Stimulated activated CD4-positive, alpha-beta T cell treated with anti-CD3 and anti-CD28 coated beads, TNF-alpha, amount 100 ng/mL, for 4 hours (primary cell): ENCODE measurements at places on chromosomes 3 and 15.

DNA sequence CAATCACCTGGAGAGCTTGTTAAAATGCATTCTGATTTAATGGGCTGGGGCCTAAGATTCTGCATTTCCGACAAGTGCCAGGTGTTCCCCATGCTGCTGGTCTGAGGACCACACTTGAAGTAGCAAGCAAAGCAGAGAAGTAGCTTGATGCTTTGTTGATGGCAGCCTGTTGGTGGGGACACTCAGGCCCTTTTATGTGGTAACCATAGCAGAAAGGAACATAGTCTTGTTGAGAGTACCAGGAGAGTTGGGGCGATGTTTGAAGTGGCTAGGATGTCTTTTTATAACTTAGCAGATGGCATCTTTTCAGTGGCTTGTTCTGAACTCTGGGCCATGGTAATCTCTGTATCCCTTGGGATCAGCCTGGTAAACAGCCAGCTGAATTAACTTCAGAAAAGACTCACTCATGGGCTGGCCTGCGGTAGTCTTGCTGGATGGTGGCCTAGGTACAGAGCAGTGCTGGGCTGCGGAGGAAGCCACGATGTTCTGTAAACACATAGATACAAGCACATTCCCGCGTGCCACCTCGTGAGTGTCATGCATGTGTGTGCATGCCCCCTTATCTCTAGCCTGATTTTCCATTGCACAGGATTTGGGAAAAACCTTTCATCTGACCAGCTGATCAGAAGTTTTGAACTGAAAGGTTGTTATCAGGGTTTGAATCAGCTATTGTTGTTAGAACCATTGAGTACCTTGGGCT is 292.4 kb upstream of the LRRFIP2 start:
- no peak for DNase-seq

DNA sequence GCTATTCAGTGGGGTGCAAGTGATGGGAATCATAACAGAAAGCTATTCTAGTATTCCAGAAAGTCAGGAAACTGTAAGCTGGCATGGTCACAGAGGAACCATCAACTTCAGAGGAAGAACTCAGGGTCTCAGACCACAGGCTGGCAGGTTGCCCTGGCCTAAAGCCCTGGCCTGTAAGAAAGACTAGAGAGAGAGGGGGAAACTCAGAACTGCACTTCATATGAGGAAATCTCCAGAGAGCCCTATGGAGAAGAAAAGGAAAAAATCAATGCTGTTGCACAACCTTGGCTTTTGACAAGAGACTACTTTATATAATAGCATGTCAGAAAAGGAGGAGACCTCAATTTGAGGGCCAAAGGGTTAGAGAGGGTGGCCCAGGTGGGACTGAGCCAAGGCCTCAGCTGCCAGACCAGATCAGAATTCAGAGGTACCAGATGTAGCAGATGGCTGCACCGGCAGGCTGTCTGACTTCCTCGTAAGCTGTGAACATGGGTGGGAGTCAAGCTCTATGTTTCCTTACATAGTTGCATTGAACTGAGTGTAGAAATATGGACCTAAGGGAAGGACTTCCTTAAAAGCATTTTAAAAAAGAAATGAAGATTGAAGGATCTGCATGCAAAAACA is 333.8 kb downstream of the PDCD6IP start:
- DNase-seq: no peak

GRCh38 chr15:94674296-94674695 is 442.9 kb downstream of the MCTP2 start:
- DNase-seq: no peak

DNA sequence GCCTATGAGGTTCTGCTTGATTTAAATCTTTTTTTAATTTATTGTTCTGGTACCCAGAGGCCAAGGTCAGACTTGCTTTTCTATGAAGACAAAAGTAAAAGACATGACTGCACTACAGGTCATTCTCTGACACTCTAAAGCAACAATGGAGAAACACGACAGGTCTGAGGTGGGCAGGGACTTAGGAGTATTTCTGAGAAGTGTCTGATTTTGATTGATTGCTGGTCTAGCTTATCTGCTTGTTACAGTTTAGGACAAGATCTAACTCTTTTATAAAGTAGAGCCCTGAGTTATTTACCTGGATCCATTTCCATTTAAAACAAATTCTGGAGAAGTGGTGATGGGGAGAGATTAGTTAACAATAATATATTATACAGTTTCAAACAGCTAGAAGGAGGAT is 115.2 kb upstream of the STT3B start:
- no peak for DNase-seq

DNA sequence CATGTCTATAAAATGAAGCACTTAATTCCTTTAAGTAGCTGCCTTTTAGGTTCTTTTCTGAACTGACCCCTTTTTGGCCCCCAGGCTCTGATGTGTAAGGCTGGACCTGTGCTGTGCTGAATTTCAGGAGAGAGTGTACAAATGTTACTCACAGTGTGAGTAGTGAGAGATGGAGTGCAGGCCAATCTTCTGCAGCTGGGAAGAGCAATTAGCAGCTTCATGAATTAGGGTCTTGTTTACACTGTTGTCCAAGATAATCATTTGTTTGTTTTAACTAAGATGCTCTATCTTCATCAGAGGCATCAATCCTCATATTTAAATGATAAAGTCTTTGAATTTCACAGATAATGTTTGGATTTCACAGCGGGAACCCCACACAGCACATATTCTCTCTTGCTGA is 19.4 kb downstream of the ARPP21 start:
- no peak for DNase-seq

GRCh38 chr3:52210037-52210436 is 12.1 kb downstream of the ALAS1 start:
- no peak for DNase-seq

GRCh38 chr3:170154569-170155143 is 26.9 kb downstream of the PHC3 start:
- no peak for DNase-seq

GRCh38 chr3:3783696-3784095 is 15.5 kb upstream of the LRRN1 start:
- no peak for DNase-seq

DNA sequence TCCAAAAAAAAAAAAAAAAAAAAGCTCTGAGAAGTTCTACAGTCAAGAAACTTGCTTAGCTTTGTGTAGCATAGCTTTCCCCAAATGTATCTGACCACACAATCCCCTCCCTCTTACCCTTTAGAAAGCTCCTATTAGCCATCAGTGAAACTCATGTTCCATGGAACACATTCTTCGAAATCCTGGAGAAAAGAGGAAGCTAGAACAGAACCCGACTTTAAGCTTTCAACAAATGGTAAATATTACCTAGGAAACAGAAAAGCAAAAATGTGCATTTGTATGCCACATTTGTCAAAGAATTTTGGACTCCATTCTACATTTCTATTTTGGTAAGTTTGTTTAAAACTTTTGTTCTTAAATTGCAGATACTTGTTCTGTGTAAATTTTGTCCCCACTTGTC is 17.4 kb upstream of the CRTC3 start:
- DNase-seq: no peak

GRCh38 chr3:128412180-128413002 is 54.3 kb downstream of the DNAJB8 start:
- DNase-seq: no peak

GRCh38 chr3:57500506-57500905 is 43.6 kb downstream of the DNAH12 start:
- DNase-seq: no peak

- DNase-seq: no peak
Measured at GRCh38 chr3:23723930-23724329, 81.8 kb upstream of the UBE2E1 start.

DNA sequence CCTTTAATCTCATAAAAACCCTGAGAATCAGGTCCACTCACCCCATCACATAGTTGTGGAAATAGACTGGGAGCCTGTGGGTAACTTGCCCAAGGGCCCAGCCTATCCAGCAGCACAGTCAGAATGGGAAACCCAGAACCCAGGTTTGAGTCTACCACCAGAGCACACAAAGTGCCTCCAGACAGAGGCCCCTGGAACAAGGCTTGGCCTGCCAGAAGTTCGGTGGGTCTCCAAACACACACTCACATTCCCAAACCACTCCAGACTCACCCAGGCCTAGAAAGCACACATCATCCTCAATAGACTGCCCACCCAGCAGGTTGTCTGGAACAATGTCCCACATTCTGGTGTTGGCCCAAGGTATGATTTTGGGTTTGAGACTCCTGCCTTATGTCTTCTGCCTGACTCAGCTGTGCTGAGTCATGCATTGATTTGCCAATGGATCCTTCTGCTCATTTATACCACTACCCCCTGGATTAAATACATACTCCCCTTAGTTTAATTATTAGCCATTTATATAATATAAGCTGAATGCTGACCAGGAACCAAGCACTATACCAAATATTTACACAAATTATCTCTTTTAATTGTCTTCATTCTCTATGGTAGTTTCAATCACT is 4.5 kb downstream of the SLC12A8 start:
- DNase-seq: no peak

DNA sequence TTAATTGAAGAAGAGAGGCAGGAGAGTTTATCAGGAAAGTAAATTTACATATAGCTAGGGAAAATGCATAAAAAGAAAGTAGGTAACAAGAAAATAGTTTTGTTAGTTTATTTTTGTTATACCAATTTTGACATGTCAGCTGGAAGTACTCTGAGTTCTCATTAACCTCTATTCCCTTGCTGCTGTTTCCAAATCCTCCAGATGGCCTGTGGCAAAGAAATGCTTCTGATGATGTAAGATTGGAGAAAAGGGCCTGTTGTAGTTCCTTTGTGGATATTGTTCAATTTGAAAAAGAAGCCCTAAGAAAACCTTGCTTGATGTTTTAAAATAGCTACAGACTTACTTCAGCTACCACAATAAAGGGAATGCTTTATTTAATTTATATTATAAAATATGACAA is 192.9 kb upstream of the SLITRK3 start:
- DNase-seq: no peak

DNA sequence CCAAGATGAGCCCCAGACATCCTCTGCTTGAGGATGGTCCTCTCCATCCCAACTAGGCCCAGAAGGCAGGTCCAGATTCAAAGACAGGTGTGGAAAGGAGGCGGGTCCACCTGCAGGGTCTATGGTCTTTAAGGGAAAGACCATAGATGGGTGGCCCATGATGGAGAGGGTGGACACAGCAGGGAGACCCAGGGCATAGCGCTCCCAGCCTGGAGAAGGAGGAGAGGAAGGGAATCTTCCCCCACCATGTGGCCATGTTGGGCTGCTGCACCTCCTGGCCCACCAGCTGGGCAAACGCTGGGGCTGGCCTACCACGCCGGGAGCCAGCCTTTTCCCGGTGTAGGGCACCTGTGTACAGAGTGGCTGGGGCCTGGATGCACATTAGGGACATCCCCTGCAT is 265.2 kb upstream of the TLE3 start:
- no peak for DNase-seq

DNA sequence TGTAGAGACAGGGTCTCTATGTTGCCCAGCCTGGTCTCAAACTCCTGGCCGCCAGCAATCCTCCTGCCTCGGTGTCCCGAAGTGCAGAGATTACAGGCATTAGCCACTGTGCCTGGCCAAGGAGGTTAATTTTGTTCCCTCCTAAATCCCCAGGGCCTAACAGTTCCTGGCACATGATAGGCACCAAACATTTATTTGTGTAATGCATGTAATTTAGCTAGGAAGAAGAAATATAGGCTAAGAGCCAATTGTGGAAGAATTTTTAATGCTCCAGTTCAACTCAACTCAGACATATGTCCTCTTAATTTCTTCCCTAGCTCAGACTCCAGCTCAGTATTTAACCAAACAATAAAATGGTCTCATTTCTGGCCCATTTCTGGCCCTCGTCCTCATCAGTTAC is 7.7 kb upstream of the ZNF592 start:
- DNase-seq: no peak

DNA sequence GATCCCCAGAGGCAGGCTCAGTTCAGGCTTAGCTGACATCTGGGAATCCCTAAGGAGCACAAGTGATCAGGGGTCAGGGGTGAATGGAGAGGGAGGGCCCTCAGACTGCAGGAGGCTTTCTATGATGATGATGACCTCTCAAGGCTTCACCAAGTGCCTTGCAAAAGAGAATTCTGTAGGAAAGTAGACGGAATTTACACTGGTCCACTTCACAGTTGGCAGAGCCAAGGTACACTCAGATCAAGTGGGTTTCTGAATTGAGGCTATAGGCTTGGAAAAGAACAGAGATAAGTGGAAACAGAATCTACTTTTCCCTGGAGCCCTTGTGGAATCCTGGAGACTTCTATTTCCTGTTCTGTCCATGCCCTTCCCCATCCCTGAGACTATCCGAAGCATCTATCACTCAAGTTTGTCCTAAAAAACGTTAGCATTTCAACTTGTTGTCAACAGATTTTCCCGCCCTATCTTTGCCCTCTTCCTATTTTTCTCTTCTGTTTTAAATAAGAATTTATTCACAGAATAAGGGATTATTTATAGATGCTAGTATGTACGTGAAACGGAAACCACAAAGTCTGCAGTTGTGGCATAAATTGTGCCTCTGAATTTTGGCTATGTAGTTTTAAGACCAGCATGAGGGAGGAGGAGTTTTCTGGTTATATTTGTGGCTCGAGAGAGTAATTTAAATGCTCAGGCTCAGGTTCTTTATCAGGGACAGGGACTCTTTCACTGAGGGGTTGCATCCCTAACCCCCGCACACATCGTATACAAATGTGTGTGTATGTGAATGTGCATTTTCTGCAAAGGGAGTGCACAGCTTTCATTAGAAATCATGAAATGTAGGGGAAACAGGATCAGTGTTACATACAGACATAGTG is 12.8 kb downstream of the GCSAM start:
- DNase-seq: no peak

GRCh38 chr3:108182339-108182738 is 39.9 kb downstream of the IFT57 start:
- no peak for DNase-seq

DNA sequence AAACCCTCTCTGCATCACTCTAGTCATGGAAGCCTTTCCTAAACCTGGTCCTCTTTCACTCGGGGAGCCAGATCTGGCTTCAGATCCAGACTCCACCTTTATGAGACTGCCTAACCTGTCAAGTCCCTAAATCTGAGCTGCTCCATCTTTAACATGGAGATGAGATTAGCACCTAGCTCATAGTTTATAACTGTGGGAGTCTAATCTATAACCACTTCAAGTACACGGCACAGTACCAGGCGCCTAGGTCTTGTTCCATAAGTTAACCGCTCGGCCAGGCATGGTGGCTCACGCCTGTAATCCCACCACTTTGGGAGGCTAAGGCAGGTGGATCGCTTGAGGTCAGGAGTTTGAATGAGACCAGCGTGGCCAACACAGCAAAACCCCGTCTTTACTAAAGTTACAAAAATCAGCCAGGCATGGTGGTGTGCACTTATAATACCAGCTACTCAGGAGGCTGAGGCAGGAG is 30.3 kb downstream of the TPM1 start:
- no peak for DNase-seq
